Fibroblast of skin of abdomen (primary cell): ENCODE measurements at places on chromosomes 12 and 14.

DNA sequence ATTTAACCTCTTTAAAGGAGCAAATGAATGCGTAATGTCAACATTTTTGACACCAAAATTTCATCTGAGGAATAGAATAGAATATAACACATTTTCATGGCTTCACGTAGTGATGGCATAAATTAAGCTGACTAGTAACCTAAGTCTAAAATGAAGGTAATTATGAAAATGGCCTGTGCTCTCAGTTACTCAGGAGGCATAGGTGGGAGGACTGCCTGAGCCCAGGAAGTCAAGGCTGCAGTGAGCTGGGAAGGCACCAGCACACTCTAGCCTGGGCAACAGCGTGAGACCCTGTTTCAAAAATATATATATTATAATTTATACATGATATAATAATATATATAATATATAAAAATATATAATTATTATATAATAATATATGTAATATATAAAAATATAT is 383.2 kb upstream of the ATP2B1 start:
- no peak for DNase-seq

GRCh38 chr12:93415723-93416464 is 25.9 kb downstream of the UBE2N start:
- peak; percentile 88 for DNase-seq

GRCh38 chr14:77565289-77565993 is 51.0 kb downstream of the SPTLC2 start:
- peak; percentile 44 for DNase-seq

DNA sequence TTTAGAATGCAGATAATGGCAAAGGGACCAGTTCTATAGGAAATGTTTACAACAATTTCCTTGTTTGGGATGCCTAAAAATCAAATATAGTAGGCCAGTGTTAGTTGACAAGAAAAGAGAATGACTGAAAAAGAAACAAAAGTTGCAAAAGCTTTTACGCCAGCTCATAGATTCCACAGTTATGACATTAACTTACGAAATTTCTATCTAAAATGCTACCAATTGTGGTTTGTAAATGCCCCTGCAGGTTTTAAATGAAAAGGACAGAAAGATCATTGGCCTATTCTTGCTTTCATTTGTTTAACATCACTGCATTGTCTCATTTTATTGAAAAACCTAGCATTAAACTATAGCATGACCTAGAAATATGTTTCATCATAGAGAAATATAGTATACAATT is 345.8 kb downstream of the CCDC91 start:
- DNase-seq = peak; percentile 71

GRCh38 chr14:94171208-94171607 is 2.9 kb upstream of the PPP4R4 start:
- DNase-seq = no peak

GRCh38 chr14:91363776-91364523 is 53.7 kb downstream of the CCDC88C start:
- no peak for DNase-seq

DNA sequence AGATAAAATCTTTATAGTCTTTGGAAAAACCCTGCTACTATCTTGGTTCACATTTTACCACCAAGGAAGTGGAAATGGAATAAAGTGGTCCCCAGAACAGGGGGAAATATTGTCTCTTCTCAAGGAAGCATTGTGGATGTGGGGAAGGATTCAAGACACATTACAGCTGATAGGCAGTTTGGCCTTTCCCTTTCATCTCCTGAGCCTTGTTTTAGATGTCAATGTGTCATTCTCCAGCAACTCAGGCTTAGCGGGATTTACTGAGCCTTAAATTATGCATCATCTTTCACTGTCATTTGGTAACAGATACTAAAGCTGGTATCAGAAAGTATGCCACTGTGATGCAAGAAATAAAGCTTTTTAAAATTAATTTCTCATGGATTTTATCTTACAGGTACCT is 136.2 kb downstream of the STXBP6 start:
- DNase-seq = no peak

DNA sequence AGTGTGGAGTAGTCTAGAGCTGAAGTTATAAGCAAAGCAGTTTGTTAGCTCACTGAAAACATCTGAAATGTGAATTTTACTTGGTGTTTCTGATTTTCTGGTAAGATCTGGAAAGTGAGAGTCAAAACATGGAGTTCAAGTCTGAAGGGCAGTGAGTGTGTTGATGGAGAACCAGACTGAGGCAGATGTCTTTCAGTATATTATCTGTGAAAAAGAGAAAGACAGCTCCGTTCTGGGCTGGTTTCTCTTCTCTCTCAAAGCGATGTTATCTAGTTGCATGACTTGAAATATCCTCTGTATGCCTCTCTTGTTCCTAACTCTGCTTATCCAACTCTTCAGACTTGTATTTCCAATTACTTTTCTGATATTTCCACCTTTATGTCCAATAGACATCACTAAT is 381.9 kb upstream of the RGS6 start:
- no peak for DNase-seq

DNA sequence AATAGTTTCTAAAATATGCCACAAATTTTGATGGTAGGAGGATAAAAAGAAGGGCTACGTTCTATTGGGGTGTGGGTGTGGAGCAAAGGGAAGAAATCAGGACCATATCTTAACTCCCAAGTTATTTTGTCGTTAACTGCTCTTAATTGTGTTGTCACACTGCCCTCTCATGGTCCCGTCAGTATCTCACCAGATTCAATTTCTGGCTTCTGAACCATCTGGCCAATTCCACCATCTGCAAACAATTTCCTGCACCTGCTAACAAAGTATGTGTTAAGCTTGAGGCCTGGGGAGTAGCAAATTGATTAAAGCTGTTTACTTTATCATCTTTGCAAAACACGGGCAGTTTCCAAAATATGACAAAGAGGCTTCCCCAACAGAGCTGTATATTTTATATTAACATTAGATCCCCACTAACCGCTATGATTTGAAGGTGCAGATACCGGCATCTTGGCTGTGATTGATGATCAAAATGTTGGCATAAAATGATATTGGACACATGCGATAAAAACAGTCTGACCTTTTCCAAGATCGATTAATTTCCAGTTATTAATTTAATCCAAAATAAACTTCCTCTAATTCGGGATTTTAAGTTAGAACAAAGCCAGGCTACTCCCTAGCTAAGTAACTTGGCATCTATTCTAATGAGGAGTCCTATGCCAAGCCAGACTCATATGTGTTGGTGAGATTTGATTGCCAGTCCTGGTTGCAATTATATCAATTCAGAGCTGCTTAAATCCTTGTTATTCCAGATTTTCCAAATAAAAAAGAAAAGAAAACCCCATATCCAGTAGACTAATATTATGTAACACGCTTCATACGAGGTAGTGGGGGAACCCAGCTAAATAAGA is 6.9 kb upstream of the DNM1L start:
- peak; percentile 84 for DNase-seq

GRCh38 chr12:113929312-113929989 is 36.7 kb downstream of the RBM19 start:
- DNase-seq = no peak

- peak; percentile 45 for DNase-seq
Measured at GRCh38 chr14:90797451-90797850, 18.8 kb downstream of the TTC7B start.

- DNase-seq = no peak
Measured at GRCh38 chr12:100225491-100225890, 24.9 kb downstream of the ACTR6 start.

GRCh38 chr12:32755051-32755653 is 545 bp downstream of the YARS2 start:
- DNase-seq = peak; percentile 75

DNA sequence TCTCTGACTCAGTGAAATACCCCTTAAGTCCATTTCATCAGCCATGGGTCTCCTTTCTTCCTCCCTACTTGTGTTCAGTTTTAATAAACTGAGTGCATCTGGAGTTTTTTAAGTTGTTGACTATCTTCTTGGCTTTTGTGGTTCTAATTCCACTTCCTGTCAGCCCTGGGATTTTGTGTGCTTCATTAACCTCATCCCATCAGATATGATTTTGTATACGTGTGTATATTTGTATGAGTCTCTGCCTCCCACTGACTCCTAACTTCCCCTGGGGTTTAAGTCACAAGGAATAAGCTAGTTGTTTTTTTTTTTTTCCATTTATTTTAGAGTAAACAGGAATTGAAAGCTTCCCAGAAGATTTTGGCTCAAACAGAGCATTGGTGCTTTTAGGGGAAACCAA is 62.7 kb downstream of the TTLL5 start:
- no peak for DNase-seq

GRCh38 chr14:69770559-69770958 is 3.6 kb downstream of the SRSF5 start:
- DNase-seq = no peak

GRCh38 chr12:10497602-10498001 is 8.1 kb upstream of the EIF2S3B start:
- DNase-seq = no peak

DNA sequence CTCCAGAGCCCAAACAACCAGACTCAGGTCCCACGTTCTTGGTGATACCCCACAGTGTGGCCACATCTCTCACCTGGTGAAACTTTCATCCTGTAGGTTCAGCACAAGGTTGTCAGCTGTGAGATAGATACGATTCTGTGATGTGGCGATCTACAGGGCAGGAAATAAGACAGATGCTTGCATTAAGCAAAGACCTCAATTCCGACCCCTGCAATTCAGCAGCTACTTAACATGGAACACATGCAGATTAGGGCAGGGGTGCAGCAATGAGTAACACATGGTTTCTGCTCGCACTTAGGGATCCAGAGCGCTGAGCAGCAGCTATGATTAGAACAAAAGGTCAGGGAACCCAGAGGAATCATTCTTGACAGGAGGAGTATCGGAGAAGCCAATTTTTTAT is 4.1 kb downstream of the PHB2 start:
- no peak for DNase-seq

DNA sequence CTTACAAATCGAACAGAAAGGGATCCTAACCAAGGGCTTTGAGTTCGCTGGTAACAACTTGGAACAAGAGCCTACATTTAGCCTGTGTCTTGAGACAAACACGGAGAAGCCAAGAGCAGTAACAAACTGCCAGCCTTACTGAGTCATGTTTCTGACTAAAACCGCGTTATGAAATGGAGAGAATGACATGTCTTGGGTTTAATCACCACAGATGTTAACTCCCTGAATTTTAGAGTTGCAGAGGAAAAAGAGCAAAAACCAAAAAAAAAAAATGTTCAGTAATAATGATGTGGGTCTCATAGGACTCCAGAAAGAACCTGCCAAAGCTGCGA is 1.0 kb downstream of the BLTP3B start:
- DNase-seq = peak; percentile 84

GRCh38 chr12:66617991-66618390 is 60.9 kb downstream of the GRIP1 start:
- no peak for DNase-seq

DNA sequence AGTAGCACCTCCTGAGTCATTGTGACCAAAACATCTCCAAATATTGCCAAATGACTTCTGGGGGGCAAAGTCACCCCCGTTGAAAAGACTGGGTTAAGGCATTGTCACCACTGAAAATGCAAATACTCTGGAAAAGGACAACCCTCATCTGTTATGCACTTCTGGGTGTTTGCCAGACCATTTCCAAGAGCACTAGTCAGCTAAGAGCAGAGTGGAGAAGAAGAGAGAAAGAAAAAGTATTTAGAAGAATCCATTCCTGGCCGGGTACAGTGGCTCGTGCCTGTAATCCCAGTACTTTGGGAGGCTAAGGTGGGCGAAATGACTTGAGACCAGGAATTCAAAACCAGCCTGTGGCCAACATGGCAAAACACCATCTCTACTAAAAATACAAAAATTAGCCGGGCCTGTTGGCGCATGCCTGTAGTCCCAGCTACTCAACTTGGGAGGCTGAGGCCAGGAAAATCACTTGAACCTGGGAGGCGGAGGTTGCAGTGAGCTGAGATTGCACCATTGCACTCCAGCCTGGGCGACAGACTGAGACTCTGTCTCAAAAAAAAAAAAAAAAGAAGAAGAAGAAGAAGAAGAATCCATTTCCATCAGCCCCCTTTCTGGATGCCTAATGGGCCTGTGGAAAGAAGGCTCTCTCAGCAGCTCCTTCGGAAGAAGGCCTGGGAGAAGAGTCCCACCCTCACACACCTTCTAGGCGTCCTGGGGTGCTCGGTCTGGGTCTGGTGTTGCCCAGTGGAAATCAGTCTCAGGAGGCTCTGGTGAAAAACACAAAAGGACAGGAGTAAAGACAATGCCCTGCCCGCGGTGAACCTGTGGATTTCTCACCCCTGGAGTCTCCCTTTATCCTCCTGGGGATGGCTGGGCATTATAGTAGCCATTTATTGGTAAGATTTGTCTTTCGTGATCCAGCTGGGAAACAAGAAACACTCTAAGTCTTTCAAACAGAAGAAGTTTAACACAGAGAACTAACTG is 3.5 kb upstream of the LTBR start:
- DNase-seq = peak; percentile 43

- DNase-seq = peak; percentile 84
Measured at GRCh38 chr12:113862590-113863454, 103.3 kb downstream of the RBM19 start.

GRCh38 chr12:118206107-118206412 is 70.1 kb downstream of the PEBP1 start:
- no peak for DNase-seq

- DNase-seq = peak; percentile 98
Measured at GRCh38 chr12:108722992-108723766, 8.1 kb downstream of the CORO1C start.

DNA sequence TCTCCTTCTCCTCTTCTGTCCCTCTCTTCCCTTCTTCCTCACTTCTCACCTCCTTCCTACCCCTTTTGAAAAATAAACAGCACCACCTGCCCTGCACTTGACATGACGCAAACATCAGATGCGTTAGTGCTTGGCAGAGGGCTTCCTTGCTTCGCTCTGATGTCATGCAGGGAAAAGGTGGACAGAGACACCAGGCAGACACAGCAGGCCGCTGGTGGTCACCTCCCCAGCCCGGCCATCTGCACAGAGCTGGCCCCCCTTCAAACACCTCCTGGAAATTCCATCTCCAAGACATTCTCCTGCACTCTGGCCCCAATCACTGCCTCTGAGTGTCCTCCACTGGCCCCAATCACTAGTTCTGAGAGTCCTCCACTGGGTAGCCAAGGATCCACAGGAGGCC is 353.6 kb downstream of the MED13L start:
- no peak for DNase-seq

- DNase-seq = no peak
Measured at GRCh38 chr14:105468621-105469241, 5.9 kb upstream of the CRIP2 start.

DNA sequence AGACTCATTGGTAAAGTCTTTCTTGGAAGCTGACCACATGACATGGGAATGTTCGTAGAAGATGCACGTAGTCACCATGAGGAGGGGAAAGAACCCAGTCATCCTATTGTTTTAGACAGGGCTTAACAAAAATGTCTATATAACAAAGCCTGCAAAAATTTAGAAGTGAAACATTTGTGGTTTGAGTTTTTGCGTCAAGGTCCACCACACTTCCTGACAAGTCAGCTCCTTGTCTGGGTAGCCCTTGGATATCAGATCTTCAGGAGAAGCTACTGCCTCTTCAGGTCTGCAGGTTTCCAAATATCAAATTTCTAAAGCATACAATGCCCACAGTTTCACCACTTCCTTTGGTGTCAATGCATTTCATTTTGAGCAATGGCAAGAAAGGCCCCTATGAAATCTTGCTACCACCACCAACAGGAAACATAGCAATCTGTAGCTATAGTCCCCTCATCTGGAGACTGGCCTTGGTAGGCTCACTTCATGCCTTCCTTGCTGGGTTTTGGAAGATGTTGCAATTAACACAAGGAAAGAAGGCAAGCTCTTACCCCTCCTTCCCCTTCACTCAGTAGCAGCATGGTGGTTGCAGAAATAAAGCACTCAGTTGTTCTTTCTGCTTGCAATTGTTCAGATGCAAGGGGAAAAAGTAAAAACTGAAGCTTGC is 235.2 kb downstream of the PCNX1 start:
- peak; percentile 98 for DNase-seq

GRCh38 chr14:102303664-102304063 is 1.3 kb downstream of the MOK start:
- no peak for DNase-seq

GRCh38 chr14:101398011-101398410 is 163.3 kb upstream of the DIO3 start:
- DNase-seq = no peak
